Liver (tissue), 10 donors: ENCODE measurements at places on chromosomes 13 and 19. TPM values are rescaled to one million over a fixed set of nuclear protein-coding genes. Genes with fewer than 3 reads are reported as not detected.

NAPSA gene
- total RNA-seq: 0.59 TPM

SERPINE3 gene
- not detected for total RNA-seq

BCKDHA gene
- 43.1 TPM for total RNA-seq

KLHL1 gene
- not detected for total RNA-seq

TNNI3 gene
- not detected for total RNA-seq

VSTM1 gene
- 1.3 TPM for total RNA-seq

RTBDN gene
- not detected for total RNA-seq

ZNF888 gene
- total RNA-seq: 1.2 TPM

ZFR2 gene
- total RNA-seq: not detected

DNA sequence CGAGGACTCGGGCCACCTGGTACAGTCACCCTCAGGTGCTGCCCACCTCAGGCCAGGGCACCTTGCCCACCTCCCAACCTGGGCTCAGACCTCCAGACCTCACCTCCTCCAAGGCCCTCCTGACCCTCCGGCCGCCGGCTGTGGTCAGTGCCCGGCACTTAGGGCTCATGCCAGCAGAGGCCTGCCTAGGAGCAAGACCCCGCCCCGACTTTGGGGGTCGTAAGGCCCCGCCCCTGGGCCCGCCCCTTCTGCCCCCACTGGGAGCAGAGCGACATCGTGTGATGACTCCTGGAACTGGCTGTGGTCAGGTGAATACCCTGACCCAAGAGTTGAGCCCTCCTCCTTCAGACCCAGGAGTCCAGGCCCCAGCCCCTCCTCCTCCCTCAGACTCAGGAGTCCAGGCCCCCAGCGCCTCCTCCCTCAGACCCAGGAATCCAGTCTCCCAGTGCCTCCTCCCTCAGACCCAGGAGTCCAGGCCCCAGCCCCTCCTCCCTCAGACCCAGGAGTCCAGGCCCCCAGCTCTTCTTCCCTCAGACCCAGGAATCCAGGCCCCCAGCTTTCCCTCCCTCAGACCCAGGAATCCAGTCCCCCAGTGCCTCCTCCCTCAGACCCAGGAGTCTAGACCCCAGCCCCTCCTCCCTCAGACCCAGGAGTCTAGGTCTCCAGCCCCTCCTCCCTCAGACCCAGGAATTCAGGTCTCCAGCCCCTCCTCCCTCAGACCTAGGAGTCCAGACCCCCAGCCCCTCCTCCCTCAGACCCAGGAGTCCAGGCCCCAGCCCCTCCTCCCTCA lies at the start of gene SBK2:
Gene SBK2 (minus strand): TSS at position 183 of the 790 bp plus-strand sequence. CDS start 839 bp downstream, outside the sequence.
- no peak within 1 kb of the TSS for H3K4me3 ChIP-seq
- no peaks in the 10 kb centered on the region for H3K36me3 ChIP-seq
- H3K4me1 ChIP-seq: no peaks in the 10 kb centered on the region
- H3K27ac ChIP-seq: no peak within 1 kb of the TSS

DNA sequence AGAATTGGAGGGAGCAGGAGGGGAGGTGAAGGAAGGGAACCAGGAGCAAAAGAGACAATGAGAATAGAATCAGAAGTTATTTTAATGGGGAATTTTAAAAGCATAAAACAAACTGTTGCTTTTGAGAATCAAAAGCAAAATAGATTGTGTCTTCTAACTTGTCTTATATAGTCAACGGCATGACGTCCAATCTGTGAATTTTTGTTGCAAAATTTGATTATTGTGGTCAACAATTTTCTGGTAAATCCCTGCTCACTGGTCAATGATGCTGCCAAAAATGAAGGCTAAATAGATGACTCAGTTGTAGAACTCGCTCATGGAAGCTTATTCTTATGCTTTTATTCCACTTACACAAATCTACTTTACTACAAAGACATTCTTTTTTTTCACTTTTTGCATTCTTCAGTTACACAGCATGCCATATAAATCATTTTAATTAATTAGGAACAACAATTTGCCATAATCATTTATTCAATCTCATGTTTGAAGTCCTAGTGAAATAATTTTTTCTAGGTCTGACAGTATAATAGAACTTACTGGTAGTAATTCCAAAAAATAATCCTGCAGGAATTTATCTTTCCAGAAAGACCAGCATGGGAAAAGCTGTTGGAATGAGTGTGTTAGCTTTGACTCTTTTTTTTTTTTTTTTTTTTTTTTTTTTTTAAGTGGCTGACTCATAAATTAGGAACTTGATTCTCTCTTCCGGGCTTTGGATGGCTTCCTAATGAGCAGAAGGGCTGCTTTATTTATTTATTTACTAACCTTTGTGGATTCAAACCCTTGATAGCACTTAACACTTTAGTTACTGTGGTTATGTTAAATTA lies 256.9 kb downstream of the SPRY2 start:
- no peaks in the 10 kb centered on the region for H3K4me1 ChIP-seq
- DNase-seq: no peak
- H3K4me3 ChIP-seq: no peak overlapping the region
- no peaks in the 10 kb centered on the region for H3K27me3 ChIP-seq
- no peak overlapping the region for H3K27ac ChIP-seq

DNA sequence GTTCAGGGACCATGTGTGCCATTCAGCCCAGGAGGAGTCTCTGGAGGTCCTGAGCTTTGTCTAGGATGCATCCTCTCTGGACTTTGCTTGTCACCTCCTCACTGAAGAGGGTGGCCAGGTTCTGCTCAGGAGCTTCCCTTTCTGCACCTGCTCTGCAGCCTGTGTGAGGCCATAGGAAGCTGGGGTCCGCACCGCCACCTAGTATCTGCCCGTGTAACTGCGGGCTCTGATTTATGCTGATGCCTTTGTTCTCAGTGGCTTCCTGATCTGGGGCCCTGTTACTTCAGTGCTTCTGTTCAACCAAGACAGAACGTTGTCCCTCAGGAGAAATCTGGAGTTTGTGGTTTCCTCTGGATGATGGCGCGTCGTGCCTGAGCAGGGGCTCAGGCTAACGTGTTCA lies 15.5 kb downstream of the ZNF610 start:
- H3K36me3 ChIP-seq: peaks cover 3% of the 10 kb centered on the region
- H3K27ac ChIP-seq: no peak overlapping the region
- H3K4me1 ChIP-seq: no peaks in the 10 kb centered on the region
- no peak for DNase-seq
- H3K27me3 ChIP-seq: no peaks in the 10 kb centered on the region

GRCh38 chr13:51867062-51867461 lies 5.3 kb downstream of the CCDC70 start:
- H3K36me3 ChIP-seq: no peaks in the 10 kb centered on the region
- no peak for DNase-seq
- no peak overlapping the region for H3K27ac ChIP-seq
- H3K27me3 ChIP-seq: no peaks in the 10 kb centered on the region

DNA sequence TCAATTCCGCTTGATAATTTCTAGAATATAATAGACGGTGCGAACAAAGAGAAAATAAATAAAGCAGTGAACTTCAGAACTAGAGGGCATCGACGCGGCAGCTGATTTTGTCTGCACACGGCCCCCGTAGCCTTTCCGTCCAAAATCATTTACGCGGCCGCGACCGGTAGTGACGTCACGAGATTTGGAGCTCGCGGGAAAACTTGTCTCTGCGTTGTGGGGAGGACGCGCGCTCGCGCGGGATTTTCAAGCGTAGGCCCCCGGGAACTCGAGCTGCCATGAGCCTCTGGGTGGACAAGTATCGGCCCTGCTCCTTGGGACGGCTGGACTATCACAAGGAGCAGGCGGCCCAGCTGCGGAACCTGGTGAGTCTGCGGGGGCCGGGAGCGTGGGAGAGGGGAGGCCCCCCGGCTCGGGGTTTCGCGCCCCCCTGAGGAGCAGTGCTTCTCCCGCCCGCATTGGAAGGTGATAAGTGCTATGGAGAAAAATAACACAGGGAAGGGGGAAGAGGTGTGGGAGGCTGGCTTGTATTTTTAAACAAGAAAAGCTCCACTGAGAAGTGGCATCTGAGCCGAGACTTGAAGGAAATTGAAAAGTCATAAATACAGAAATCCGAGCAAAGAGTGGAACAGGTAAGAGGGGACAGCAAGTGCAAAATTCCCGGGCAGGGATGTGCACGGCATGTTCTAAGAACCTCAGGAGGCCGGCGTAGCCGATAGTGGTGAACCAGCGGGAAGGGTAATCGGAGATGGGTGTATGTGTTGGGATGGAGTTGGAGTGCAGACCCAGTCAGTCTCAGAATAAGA lies at the start of gene RFC3:
Gene RFC3 (plus strand): TSS at position 249 of the 806 bp plus-strand sequence. CDS start 30 bp downstream, at position 279.
- H3K4me3 ChIP-seq: peak within 1 kb of the TSS; percentile 63
- H3K4me1 ChIP-seq: peaks cover 5% of the 10 kb centered on the region
- peak; percentile 90 for DNase-seq

DNA sequence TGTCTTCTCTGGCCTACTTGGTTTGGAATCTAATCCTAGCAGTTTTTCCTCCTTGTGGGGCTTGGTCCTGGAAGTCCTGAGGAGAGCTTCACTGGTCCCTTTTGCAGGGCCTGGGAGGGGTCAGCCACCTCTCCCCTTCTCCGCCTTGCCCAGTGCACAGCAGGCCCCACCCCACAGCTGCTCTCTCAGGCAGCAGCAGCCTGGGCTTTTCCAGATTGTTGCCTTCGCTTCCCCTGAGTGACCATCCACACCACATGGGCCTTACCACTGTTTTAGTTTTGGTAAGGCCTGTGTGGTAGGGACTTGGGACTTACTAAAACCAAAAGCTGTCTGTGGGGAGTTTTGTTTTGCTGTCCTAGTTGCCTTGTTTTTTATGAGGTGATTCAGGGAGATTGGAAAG lies 11.5 kb downstream of the MPHOSPH8 start:
- H3K36me3 ChIP-seq: peaks cover 38% of the 10 kb centered on the region
- H3K27ac ChIP-seq: no peak overlapping the region
- no peaks in the 10 kb centered on the region for H3K27me3 ChIP-seq
- no peak for DNase-seq
- H3K4me3 ChIP-seq: no peak overlapping the region

DNA sequence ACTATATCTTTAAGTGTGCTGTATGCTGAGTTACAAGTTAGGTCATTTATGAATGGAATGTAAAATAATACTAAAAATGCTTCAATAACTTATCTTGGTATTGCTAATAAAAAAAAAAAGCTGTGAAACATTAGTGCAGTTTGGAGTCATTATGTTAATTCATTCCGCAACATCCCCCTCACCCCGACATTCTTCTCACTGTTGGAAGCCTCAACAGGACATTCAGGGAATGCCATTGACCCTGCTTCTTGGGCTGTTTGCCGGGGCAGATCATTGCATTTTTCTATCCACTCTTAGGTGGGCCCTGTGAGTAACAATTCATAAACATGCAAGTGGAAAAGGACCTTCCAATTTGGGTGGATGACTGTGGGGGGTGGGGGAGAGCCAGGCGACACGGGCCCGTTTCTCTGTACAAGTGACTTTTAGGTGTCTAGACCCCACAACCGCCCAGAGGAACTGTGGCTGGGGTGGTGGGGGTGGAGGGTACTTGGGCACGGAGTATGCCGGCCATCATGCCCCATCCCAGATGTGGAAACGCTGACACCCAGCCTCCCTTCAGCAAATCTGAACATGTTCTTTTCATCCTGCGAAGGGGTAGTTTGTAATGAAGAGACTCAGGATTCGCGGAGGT lies 185.9 kb downstream of the ZNF536 start:
- DNase-seq: no peak
- H3K36me3 ChIP-seq: no peaks in the 10 kb centered on the region
- no peak overlapping the region for H3K27ac ChIP-seq
- no peaks in the 10 kb centered on the region for H3K27me3 ChIP-seq

DNA sequence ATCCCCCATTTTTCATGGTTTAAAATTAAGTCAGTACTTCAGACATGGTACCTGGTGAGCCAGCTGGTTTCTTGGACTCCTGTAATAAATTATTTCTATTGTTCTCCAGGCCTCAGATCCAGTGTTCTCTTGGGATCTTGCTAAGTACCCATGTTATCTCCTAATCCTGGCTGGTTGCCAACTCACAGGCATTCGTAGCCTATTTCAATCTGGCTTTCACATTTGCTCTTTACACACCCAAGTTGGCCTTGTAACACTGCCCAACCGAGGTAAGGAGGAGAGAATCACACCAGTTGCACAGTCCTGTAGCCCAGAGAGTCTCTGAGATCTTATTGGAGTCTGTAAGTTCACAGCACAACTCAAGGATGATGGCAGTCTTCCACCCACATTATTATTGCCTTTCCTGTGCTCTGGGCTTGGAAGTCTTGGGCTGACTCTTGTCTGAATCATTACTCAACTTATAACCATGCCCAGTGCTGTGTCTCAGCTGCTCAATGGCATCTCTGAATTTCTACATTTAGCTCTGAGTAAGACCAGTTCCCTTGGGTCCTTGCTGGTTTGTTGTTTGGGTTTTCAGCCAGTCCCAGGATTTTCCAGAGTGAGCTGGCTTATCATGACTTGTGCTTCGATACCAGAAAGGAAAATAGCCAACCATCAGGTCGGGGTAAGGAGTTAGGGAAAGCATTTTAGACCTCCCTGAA lies 76.6 kb upstream of the KLF12 start:
- no peak overlapping the region for H3K27ac ChIP-seq
- H3K4me3 ChIP-seq: no peak overlapping the region
- no peaks in the 10 kb centered on the region for H3K27me3 ChIP-seq

DNA sequence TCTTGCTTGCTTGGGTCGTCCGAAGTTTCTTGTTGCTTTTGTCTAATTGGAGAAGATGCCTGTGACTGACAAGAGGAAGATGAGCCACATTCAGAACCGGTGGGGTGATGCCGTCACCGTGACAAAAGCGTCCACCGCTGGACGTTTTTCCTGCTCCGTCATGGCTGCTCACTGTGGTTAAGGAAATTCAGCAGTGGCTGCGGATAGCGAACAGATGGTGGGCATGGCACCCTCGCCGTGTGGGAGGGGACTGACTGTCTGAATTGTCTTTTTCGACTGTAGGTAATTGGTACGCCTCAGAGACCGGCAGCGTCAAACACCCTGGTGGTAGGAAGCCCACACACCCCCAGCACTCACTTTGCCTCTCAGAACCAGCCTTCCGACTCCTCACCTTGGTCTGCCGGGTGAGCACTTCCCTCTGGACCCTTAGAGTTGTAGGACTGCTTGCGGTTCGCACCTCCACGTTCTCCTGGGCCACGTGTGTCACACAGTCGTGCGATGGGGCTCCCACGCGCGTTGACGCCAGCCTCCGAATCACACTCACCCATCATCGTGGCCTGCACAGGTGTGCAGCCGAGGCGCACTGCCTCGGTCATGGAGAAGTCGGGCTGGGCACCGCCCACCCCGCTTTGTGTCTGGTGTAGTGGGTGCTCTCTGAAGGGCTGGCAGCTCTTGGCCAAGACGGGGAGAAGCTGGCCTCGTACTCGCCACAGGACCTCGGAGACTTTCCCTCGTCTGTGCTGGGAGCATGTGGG lies 26.5 kb downstream of the ATP4B start:
- H3K4me1 ChIP-seq: no peaks in the 10 kb centered on the region
- DNase-seq: no peak
- H3K27ac ChIP-seq: no peak overlapping the region
- no peaks in the 10 kb centered on the region for H3K27me3 ChIP-seq
- H3K36me3 ChIP-seq: peaks cover 52% of the 10 kb centered on the region
- no peak overlapping the region for H3K4me3 ChIP-seq

- H3K4me1 ChIP-seq: peaks cover 4% of the 10 kb centered on the region
- H3K27me3 ChIP-seq: no peaks in the 10 kb centered on the region
- DNase-seq: peak; percentile 79
- H3K27ac ChIP-seq: peak overlapping the region; percentile 47
- H3K4me3 ChIP-seq: no peak overlapping the region
These were observed 1.1 kb upstream of the ZNF763 start for GRCh38 chr19:11963566-11964355.

DNA sequence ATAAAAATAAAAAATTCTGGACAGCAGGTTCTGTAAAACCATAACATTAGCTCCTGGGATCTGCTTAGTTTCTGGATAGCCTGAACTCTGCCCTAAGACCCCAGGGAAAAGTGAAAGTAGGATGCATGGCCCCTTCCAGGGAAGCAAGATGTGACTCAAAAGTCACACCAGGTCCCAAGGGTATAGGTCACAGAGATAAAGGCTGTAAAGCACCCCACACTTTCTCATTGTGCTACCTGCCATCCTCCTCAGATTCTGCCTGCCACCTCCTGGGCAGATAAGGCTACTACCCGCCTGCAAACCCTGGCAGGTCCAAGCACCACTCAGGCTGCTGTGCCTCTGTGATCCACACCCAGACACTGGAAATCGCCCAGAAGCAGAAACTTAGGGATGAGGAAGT lies 20.6 kb downstream of the FFAR2 start:
- no peaks in the 10 kb centered on the region for H3K4me1 ChIP-seq
- no peaks in the 10 kb centered on the region for H3K36me3 ChIP-seq
- no peaks in the 10 kb centered on the region for H3K27me3 ChIP-seq
